ENCODE measurements at places on chromosomes 1 and 21. TPM values are rescaled to one million over a fixed set of nuclear protein-coding genes. Genes with fewer than 3 reads are reported as not detected.

The VPS13D gene
- total RNA-seq, result 27.7 TPM

The VAV3 gene
- total RNA-seq, result 3.9 TPM

The TCEANC2 gene
- 7.7 TPM for total RNA-seq

The GSTM2 gene
- total RNA-seq, result 7.4 TPM

The TRABD2B gene
- not detected for total RNA-seq

The PGLYRP3 gene
- total RNA-seq, result not detected

The RHEX gene
- not detected for total RNA-seq
